ENCODE measurements at places on chromosomes 1 and 21.
A peak's percentile ranks its signal among the peaks of the same experiment; 100 is the strongest.

- no peak for DNase-seq
These were observed 1.5 kb upstream of the RPTN start for GRCh38 chr1:152160576-152160975.

- DNase-seq: no peak
These were observed 4.6 kb downstream of the POFUT2 start for GRCh38 chr21:45283035-45283610.

DNA sequence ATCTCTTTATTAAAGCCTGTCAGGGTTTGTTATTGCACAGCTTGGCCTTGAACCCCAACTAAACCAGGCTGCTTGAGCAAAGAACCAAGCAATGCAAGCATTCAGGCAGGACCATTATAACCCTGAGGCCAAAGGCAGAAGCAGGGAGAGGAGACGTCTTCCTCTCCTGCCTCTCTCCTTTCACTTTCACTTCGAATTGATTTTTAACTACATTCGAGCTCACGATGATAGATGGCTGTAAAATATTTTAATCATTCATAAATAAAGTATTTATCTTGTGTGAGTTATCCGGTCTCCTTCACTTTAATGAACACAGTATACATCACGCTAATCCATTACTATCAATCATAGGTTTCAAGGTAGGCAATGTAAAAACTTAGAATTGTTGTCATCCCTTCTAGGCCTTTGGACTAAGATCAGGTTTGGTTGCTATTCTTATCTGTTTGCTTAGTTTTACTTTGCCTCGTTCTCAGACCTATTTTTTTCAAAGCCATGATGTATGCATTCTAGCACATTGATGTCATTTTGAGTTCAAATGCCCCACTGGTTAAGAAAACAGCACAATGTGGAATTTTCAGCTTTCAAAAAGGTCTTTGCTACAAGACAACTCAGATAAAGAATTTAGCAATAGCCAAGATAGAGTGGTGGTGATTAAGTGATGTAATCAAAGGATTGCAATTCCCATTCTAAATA, 480.2 kb upstream of the RUNX1 start:
- no peak for DNase-seq

- DNase-seq: no peak
These were observed 2.3 kb downstream of the HIPK1 start for GRCh38 chr1:113931451-113931851.

DNA sequence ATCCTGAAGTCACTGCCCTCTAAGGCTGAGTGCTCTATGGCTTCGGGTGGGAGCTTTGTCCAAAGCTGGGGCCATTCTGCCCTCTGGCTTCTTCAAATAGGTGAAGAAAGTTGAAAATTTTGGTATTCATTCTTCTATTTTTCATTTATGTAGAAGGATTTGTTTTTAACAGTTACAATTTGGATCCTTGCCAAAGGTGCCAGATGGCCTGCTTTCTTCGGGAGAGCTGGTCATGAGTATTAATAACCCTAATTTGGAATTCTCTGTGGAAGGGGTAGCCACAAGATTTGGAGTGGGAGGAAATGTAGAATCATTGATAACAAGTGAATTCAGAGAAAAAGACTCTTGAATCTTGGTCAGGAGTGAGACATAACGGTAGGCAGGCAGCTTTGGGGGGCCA, 370.4 kb upstream of the ST6GALNAC5 start:
- no peak for DNase-seq

GRCh38 chr1:151619489-151620093, 7.7 kb downstream of the SNX27 start:
- DNase-seq: no peak

DNA sequence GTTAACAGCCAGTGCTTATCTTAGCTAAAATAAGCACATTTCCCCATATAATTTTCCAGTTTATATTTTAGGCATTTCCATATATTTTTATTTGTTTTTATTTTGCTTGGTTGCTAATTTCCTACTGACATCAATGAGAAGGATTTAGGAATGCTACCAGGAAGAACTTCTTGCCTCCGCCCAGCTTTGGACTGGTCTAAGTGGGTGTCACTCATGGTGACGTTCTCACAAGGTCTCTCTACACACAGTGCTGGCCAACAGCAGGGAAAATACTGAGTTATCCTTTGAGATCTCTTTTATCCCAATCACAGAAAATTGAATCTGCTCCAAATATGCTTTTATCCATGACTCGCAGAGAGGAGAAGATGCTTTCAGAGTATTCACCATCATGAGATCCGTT, 13.2 kb downstream of the MX1 start:
- no peak for DNase-seq

GRCh38 chr1:63033211-63033610, 249.3 kb downstream of the ATG4C start:
- no peak for DNase-seq

DNA sequence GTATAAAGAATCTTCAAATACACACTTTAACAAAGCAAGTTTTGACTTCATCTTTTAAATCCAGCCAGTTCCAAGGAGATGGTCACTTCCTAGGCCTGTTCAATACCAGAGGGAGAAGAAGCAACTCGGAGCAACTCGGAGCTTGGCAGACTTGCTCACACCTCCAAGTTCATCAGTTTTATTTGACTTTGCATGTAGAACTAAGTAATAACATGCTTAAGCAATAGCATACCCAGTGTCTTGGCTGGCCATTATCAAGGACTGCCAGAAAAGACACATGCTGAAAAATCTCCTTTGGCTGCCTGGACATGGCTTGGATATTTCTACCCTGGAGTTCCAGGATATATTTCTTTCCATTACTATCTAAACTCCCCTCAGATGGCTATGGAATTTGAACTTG, 52.6 kb downstream of the GNG12 start:
- DNase-seq: no peak

GRCh38 chr1:199307496-199308264, 668.8 kb downstream of the PTPRC start:
- DNase-seq: no peak

DNA sequence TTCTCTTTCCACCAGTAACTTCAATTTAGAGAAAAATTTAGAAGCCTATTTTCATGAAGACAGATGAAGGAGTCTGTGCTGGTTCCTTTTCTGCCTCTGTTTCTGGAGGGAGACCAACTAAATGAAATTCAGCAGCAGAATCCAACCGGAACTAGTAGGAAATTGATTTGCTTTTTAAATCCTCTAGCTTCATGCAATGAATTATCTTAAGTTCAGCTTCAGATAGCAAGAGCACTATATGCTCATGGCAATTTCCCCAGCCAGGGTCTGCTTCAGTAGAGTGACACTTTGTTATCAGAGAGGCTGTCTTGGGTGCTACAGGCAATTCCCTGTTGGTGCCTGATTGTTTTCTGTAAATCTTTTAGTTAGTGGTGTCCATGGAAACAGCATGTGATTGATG, 189.7 kb downstream of the SLC35F3 start:
- no peak for DNase-seq

- no peak for DNase-seq
These were observed 2.0 kb upstream of the CAMTA1 start for GRCh38 chr1:6783221-6783620.

GRCh38 chr21:45393021-45393420, 11.9 kb upstream of the COL18A1 start:
- no peak for DNase-seq

- no peak for DNase-seq
These were observed 5.3 kb downstream of the C1orf159 start for GRCh38 chr1:1110561-1110971.

GRCh38 chr1:221782970-221783369, 41.1 kb upstream of the DUSP10 start:
- DNase-seq: no peak

GRCh38 chr1:38529391-38529790, 330.2 kb downstream of the RRAGC start:
- no peak for DNase-seq

GRCh38 chr21:15826147-15826780, 96.5 kb downstream of the USP25 start:
- DNase-seq: no peak

DNA sequence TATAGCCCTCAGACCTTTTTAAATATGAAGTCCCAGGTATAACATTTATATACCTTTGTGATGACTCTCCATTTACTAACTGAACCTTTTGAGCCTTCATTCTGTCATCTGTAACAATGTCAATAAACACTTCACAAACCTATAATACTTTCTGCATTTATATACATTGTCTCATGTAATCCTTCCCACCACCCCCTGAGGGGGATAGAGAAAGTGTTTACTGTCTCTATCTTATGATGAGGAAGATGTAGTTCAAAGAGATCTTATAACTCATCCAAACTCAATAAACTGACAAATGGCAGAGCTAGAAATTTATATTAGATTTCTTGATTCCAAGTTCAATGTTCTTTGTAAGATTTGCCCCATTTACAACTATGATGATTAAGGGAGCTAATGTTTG, 48.3 kb upstream of the CR2 start:
- no peak for DNase-seq

GRCh38 chr1:95437011-95437410, 203.0 kb downstream of the RWDD3 start:
- no peak for DNase-seq

DNA sequence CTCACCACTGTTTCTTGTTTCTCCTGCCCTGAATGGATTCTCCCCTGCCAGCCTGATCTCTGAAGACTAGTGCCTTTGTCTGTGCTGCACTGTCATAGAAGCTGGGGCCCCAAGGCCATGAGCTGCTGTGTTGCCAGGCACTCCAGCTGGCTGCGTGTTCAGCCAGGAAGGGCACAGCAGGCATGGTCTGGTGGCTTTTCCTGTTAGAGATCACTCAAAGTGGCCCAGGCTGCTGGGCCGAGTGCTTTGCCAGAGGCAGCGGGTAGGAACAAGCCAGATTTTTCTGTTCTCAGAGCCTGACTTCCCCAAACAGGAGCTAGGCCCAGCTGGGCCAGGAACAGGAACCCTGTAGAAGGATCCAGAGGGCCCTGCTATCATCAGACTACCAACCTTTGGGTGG, 5.2 kb downstream of the ADPRS start:
- no peak for DNase-seq

DNA sequence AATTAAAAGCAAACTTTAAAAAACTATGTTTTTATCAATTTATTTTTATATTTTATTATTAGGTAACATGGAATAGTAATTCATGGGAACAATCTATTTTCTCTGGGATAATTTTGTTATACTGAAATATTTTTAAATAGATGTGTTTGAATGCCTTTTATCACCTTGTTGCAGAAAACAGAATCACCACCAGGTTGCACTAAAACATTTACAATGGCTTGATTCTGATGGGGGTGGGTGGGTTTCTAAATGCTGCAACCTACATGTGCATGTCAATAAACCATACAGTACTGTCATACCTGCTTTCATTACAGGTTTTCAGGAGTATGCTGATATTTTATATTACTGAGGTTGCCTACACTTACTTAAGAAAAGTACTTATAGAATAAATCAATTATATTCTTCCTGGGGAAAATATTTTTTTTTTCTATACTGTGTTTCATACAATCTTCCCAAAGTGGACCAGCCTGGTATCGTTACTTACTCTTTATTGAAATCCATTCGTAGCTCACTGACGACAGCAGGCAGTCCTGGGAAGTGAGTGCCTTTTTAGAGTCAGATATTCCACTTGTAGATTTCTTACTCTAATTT, 132.8 kb downstream of the PTPRC start:
- DNase-seq: peak; percentile 13

DNA sequence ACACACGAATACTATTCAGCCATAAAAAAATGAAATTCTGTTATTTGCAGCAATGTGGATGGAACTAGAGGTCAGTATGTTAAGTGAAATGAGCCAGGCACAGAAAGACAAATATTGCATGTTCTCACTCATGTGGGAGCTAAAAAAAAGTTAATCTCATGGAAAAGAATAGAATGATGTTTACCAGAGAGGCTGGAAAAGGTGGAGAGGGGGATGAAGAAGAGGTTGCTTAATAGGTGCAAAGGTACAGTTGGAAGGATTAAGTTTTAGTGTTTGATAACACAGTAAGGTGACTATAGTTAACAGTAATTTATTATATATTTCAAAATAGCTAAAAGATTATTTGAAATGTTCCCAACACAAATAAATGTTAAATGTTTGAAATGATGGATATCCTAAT, 10.8 kb upstream of the RGL1 start:
- DNase-seq: no peak

DNA sequence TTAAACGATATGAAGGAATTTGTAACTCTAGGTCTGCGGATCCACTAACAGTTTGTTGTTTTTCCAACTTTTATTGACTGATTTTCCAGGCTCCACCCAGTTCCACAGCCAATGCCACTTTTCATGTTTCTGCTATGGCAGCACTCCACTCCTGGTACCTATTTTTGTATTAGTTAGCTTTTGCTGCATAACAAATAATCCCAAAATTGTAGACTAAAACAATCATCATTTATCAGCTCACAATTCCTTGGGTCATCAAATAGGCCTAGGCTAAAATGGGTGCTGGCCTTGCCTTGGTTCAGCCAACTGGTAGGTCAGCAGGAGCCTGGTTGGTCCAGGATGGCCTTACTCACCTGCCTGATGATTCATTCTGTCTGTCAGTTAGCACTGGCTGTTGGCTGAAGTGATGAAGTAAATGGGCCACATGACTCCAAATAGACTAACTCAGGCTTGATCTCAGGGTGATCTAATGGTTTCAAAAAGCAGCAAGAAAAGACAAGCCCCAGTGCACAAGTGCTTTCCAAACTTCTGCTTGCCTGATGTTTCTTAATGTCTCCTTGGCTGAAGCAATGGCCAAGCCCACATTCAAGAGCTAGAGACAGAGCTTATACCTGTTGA, 3.2 kb upstream of the C8B start:
- no peak for DNase-seq

DNA sequence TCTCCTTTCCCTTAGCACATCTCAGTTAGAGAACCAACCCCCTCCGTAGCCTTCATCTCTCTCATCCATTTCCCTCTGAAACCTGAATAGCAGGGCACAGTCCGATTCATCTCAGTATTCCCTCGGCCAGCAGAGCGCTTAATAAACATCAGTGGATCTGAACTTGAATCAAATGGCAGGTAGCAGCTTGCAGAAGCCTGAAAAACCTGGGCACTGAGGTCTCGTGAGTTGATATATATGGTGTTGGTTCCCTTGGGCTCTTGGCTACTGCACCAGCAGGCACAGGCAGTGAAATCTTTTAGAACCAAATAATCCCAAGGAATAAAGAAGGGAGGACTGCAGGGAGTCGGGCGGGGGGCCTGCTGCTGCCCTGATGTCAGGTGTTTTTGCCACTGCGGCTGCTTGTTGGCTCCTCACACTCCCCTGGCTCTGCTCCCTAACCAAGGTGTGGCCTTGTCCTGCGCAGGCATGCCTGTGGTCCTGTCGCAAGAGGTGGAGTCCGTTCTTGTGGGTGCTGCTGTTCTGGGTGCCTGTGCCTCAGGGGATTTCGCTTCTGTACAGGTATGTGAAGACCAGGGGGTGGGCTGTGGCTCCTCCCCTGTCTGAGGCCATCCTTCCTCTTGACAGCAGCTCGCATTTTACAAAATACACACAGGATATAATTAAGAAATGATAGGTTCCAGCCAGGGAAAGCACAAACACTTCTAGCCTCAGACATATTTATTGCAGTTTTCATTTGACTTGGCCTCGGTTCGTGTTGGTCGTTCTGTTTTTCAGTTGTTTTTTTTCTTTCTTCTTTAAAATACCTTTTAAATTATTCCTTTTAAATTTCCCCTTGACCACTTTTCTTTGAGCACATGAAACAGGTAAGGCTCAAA, 140.9 kb upstream of the HOOK1 start:
- no peak for DNase-seq

GRCh38 chr21:17454315-17455027, 58.4 kb upstream of the CXADR start:
- peak; percentile 71 for DNase-seq

- DNase-seq: peak; percentile 25
These were observed at the start of gene SLC37A1 for GRCh38 chr21:42513151-42513984. SLC37A1 (plus strand) TSS chr21:42513852; CDS start chr21:42518455, 4,603 bp downstream.
